ENCODE measurements at places on chromosomes 5 and 9.

- no peak overlapping the region for H3K27ac ChIP-seq
- no peak overlapping the region for H3K4me3 ChIP-seq
- DNase-seq = no peak
- no peaks in the 10 kb centered on the region for H3K27me3 ChIP-seq
- no peaks in the 10 kb centered on the region for H3K4me1 ChIP-seq
Measured at GRCh38 chr9:134783699-134784039, 96.9 kb upstream of the FCN2 start.

DNA sequence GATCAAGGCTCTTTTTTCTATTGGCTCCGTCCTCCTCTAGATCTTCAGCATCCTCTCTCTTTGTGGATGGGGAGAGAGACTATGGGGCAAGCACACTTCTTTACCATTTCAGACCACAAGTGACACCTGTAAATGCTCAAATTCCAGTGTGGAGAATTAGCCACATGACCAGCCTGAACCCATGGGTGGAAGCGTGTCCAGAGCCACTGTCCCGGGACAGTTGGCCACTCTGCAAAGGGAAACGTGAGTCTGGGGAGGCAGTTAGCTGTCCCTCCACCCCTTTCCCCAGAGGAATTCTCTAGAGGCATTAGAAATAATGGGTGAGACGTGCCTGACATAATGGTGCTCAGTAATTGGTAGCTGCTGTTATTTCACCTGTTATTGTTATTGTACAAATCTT is 40.9 kb downstream of the AMBP start:
- no peaks in the 10 kb centered on the region for H3K27me3 ChIP-seq
- no peaks in the 10 kb centered on the region for H3K4me1 ChIP-seq
- H3K27ac ChIP-seq = no peak overlapping the region
- H3K36me3 ChIP-seq = no peaks in the 10 kb centered on the region

GRCh38 chr5:15560421-15560820 is 60.4 kb downstream of the FBXL7 start:
- H3K36me3 ChIP-seq = no peaks in the 10 kb centered on the region
- no peak overlapping the region for H3K4me3 ChIP-seq
- no peak for DNase-seq
- H3K4me1 ChIP-seq = no peaks in the 10 kb centered on the region
- H3K27me3 ChIP-seq = no peaks in the 10 kb centered on the region

GRCh38 chr9:100673249-100673648 is 95.4 kb downstream of the CAVIN4 start:
- H3K4me1 ChIP-seq = no peaks in the 10 kb centered on the region
- H3K27me3 ChIP-seq = no peaks in the 10 kb centered on the region
- H3K27ac ChIP-seq = no peak overlapping the region
- H3K4me3 ChIP-seq = no peak overlapping the region

- H3K36me3 ChIP-seq = no peaks in the 10 kb centered on the region
- H3K4me1 ChIP-seq = peaks cover 5% of the 10 kb centered on the region
- H3K27ac ChIP-seq = no peak overlapping the region
- no peak overlapping the region for H3K4me3 ChIP-seq
Measured at GRCh38 chr9:33619666-33620404, 95.8 kb downstream of the ANKRD18B start.

DNA sequence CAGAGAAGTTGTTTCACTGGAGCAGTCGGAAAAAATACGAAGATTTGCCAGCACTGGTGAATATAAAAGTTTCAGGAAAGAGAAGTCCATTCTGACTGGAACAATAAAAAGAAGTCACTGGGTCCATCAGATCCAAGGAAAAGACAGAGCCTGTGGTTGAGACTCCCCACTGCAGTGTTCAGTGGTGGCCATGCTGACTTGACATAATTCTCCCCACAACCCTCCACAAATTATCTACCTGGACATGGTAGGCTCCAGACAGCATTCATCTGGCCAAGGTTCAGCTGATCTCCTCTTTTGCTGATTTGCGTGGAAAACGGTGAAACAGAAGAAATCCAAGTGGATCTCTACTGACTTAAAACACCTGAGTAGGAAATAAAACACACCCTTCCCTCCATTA is 8.0 kb downstream of the THBS4 start:
- no peak overlapping the region for H3K27ac ChIP-seq
- peaks cover 6% of the 10 kb centered on the region for H3K27me3 ChIP-seq
- DNase-seq = no peak
